ENCODE measurements at places on chromosomes 2 and 18.
A peak's percentile ranks its signal among the peaks of the same experiment; 100 is the strongest.

GRCh38 chr2:142165790-142166189 lies 35.0 kb upstream of the LRP1B start:
- DNase-seq = peak; percentile 18

GRCh38 chr2:86420913-86421312 lies 20.3 kb upstream of the KDM3A start:
- no peak for DNase-seq

DNA sequence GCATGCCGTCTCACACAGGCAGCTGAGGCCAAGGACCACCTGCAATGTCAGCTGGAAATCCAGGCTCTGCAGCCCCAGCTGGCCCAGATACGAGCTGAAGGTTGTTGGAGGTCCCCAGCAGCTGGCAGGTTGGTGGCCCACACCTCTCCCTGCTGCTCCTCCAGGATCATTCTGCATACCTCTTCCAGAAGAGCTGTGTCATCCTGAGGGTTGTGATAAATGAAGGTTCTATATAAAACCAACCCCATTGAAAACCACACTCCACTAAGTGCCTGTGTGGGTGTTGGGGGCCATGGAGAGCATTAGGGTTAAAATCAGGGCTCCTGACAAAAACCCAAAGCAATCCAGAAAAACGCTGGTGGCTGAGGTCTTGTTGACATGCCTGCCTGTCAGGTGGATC lies 50.4 kb downstream of the C1QL2 start:
- DNase-seq = no peak

- no peak for DNase-seq
These were observed 975.1 kb downstream of the BCL11A start for GRCh38 chr2:59578349-59578748.

GRCh38 chr2:179724403-179724802 lies 137.0 kb downstream of the ZNF385B start:
- DNase-seq = no peak

DNA sequence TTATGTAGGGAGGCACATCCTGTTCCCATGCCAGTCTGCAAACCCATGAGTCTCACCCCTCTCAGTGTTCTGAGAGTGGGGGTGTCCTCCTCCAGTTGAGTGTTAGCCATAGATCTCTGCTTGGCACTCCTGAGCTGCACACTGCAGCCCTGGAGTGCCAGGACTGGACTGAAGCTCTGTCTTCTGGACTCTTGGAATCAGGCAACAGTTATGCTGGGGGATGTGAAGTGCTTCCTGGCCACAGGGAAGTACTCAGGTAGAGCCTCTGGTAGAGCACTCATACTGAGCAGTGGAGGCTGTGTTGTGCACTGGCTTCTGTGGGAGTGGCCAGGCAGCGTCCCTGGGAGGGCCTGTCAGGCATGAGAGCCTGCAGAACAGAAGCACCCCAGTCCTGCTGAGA lies 43.0 kb downstream of the SERPINB7 start:
- no peak for DNase-seq

- no peak for DNase-seq
These were observed 34.4 kb upstream of the GALNT1 start for GRCh38 chr18:35547008-35547605.

DNA sequence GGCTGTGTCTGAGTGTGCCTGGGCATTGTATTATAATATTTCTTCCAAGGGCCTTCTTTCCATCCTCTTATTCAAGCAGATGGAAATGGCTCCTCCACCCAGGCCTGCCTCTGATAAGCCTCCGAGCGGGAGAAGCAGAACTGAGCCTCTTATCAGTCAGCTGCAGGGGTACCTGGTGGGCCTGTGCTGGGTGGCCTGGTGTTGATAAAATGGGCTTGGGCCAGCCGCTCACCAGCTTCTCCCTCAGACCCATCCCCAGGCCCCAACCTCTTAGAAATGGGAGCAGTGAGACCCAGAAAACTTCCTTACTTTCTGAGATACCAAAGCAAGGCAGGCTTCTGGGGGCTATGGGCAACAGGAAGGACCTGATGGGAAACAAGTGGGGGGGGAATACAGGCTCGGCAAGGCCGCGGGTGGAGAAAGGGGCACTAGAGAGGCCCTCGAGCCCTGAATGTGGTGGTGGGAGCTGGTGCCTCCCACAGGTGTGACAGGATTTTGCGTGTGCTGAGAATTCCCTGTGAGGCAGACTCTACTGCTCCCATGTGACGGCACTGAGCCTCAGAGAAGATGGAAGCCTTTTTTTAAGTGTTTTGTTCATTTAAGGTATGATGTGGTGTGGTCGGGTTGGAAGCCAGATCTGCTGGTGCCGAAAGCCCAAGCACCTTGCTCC lies 18.3 kb downstream of the GYPC start:
- no peak for DNase-seq

DNA sequence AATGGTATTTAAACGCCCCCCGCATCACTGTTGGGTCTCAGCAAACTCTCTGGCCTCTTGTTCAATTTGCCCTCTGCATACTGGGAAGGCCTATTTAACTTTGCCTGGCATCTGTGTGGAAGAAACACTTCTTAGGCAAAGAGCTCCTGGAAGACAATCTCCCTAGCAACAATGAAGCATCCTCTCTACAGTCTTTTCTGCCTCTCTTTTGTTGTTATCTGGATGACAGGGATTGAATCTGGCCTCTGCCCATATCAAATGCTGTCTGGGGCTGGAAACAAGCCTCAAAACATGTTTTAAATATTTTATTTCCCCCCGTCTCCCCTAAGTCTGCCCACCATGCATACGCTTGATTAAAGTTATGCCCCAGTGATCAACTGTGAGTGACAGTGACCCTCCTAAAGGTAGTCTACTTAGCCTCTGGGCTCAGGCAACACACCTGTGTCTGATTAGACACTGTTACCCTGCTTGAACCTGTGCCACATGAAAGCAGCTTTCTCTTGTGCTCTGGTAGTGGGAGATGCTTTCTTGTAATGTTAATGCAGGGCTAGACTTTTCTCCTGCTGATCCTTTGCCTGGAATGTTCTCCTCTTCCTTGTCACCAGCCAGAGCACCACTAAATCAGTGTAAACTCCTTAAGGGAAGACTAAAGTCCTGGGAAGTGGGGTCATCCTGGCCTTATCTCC lies 34.9 kb downstream of the CDC42EP3 start:
- DNase-seq = no peak

- no peak for DNase-seq
These were observed at the start of gene ADGRF3 for GRCh38 chr2:26346454-26347053. Gene ADGRF3 (minus strand): TSS chr2:26346789. CDS start chr2:26346234, 555 bp downstream.

DNA sequence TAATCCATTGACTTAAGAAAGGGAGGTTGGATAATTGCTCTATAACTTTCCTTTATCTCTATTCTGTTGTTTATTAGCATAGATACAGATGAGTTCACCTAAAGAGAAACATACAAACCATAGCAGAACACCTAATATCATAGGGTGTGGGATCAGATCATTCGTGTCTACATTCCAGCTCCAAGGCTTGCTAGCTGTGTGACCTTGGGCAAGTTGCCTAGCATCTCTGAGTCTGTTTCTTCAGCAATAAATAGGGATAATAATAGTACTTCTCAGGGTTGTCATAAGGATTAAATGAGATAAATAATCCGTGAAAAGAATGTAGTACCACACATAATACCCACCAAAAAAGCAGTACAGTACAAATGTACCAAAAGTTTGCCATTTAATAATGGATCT lies 126.2 kb downstream of the PLB1 start:
- DNase-seq = no peak

- no peak for DNase-seq
These were observed 131.8 kb upstream of the GALNT5 start for GRCh38 chr2:157125685-157126084.

GRCh38 chr18:2880473-2880872 lies 33.7 kb downstream of the EMILIN2 start:
- DNase-seq = no peak

GRCh38 chr2:105537466-105537865 lies 138.6 kb upstream of the FHL2 start:
- no peak for DNase-seq

- DNase-seq = no peak
These were observed 18.1 kb upstream of the CCDC88A start for GRCh38 chr2:55437515-55438390.

- DNase-seq = no peak
These were observed 19.3 kb downstream of the CCDC178 start for GRCh38 chr18:33421225-33421624.

- DNase-seq = no peak
These were observed 971.7 kb upstream of the GYPC start for GRCh38 chr2:125684256-125684655.

DNA sequence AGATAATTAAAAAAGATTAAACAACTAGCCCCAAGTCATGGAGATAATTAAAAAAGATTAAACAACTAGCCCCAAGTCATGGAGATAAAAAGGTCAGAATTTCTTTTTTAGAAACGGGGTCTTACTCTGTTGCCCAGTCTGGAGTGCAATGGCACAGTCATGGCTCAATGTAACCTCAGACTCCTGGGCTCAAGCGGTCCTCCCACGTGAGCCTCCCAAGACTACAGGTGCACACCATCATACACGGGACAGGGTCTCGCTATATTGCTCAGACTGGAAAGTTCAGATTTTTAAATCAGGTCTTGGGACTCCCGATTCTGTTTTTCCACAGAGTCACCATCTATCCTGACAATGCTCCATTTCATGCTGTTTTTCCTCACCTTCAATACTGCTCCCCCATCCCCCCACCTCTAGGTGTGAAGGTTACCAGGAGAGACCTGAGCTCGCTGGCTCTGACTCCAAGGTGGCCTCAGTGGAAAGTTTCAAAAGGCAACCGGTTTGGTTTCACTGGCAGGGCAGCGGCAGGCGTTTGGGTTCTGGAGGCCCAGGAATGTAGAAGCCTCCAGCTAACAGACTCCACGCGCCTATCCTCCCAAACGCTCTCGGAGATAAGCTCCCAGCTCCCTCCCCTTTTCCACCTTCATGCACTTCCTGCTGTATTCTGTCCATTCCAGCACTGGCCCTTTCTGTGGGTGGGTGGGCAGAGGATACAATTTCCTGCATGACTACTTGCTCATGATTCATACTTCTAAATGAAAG lies 2.9 kb upstream of the SEMA4C start:
- no peak for DNase-seq

DNA sequence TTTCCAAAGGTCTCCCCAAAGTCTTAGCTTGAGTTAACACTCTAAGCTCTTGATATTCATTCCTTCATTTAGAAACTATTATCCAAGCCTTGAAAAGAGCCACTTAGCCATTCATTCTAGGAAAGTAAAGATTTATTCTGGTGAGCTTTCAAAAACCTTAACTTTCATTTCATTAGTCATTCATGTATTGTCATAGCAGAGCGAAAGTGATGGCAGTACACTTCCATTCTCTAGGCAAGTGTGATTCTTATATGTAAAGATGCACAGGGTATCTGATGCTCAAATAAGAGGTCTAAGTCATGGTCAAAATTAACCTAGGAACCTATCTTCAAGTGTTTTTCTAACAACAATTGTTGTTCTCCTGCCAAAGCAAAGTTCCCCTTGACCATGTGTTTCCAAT lies 553.0 kb upstream of the FANCL start:
- no peak for DNase-seq

DNA sequence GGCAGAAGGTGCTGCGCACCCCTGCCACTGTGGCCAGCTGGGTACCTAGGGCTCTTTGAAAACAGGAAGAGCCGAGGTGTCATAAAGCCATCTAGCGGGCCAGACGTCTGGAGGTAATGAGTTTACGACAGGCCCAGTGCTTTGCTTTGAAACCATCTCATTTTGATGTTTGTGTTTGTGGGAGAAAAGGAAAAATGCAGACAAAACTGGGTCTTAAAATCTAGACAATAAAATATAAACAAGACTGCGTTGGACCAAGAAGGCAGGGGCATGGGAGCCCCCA lies 3.2 kb downstream of the HOXD9 start:
- no peak for DNase-seq

DNA sequence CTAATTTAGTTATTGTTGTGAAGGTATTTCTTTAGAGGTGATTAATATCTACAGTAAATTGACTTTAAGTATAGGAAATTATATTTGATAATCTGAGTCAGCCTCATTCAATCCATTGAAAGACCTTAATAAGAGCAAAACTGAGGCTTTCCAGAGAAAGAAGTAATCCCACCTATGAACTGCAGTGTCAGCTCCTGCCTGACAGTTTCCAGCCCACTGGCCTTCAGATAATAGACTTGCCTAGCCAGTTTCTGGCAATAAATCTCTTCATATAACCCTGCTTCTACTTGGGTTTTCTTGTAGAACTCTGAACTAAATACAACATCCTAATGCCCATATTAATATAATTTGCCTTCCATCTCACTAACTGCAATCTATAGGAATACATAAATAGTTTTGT lies 437.9 kb upstream of the UBE2E3 start:
- DNase-seq = no peak

- DNase-seq = no peak
These were observed 386.4 kb upstream of the CYRIA start for GRCh38 chr2:17052001-17052400.

DNA sequence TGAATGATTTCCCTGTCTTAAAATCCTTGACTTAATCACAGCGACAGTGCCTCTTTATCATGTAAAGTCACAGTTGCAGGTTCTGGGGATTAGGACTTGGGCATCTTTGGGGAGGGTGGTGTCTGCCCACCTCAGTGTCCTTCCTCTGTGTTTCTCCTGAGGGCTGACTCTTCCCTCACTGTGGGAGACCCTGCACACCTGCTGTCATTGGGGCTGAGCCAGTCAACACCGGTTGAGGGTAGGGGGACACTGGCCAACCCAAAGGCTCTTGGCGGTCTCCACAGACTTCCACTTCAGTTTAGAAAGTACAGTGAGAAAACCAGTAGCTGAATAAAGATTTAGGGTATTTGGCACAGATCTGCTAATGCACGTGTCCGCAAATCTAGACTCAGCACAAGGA lies 36.9 kb downstream of the AGAP1 start:
- no peak for DNase-seq

DNA sequence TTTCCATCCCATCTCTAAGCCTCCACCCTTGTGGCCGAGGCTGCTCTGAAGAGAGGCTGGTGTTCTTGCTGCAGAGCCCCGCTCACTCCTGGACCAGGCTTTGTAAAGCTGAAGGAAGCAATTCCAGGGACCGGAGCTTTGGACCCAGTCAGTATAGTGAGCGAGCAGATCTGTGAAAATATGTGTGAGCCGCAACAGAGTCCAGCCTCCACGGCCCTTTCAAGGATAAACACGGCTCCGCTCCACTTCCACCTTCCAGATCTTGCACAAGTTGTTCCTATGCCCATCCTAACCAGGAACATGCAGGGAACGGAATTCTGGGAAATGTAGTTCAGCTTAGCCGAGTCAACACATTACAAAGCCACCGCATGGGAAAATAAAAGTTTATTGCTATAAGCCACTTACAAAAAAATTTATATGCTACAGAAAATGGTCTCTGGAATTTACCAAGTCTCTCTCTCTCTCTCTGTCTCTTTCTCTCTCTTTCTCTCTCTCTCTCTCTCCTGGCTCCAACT lies 151.7 kb upstream of the ZNF521 start:
- DNase-seq = peak; percentile 4

DNA sequence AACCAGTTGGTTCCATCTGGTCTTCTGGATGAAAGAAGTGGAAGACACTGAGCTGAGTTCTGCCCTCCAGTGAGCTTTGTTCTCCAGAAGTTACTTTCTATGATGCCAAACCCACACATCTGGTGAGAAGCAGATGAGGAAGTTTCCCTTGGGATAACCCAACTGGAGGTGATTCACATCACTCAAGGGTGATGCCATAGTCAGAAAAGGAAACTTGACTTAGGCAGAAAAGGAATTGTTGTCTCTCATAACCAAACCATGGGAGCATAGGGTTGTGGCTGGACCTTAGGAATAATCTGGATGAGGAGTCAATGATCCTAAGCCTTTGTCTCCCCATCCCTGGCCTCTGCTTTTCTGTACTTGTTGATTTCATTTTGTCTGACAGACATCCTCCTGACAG lies 43.7 kb downstream of the CDC42EP3 start:
- no peak for DNase-seq

Measured in HTR-8/SVneo (cell line).